ENCODE measurements at places on chromosomes 12 and 14.

- DNase-seq = no peak
These were observed 127.6 kb upstream of the TMCC3 start for GRCh38 chr12:94777936-94778335.

DNA sequence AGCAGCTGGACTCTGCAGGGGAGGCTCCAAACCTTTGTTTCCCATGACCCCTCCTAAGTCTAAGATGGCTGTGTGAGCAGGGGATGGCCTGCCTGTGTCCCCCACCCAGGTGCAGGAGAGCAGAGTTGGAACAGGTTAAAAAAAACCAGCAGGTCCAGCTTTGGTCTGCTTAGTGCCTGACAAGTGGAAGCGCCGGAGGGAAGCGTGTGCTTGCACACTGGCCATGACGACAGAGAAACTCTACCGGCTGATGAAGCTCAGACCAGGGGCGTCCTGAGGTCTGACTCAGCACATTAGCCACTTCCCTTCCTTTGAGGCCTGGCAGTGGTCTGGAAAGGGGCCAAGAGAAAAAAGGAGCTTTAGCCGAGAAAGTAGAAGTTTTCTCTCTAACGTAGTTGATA lies 280.1 kb downstream of the VRK1 start:
- peak; percentile 5 for DNase-seq

DNA sequence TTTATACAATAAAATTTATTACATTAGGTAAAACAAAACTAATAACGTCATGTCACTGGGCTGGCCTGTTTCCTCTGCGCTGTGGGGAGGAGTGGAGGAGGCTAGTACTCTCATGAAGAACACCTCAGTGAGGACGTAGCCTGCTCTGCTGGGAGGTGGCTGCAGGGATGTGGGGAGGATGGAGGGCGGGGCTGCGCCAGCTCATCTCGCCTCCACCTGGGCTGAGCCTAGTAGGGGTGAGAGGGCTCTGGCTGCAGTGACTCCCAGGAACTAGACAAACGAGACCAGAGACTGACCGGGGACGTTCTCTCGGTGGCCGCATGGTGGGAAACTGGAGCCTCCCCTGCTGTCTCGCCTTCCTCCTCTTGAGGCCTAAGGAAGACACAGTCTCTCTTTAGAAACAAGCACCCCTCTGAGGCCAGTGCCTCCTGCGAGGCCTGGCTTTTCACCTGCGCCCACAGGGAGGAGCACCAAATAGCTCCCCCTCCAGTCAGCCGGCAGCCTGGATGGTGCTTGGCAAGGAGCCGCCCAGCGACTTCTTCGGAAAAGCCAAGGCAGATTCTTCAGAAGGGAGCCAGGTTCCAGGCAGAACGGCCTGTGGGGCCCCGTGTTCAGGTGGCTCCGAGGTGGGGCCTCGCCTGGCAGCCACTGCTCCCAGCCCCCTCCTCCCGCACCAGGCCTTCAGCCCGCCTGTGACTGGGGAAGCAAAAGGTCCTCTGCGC lies 62.4 kb downstream of the PLEKHG3 start:
- no peak for DNase-seq

DNA sequence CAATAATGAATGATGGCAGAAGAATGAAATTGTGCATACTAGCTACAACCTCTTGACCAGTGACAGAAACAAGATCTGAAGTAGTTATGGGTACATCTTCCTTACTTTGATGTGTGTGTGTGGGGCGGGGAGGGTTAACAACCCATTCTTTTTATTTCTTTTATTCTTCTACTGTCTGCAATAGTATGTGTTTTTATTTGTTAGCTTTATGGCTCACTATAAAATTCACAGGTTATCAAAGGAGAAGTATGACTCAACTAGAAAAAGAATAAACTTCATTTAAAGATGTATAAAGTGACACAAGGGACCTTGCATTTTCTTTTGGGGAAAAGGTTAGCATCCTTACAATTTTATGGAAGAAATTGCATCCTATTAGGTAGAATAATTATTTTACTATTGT lies 430.5 kb downstream of the DAD1 start:
- DNase-seq = no peak

DNA sequence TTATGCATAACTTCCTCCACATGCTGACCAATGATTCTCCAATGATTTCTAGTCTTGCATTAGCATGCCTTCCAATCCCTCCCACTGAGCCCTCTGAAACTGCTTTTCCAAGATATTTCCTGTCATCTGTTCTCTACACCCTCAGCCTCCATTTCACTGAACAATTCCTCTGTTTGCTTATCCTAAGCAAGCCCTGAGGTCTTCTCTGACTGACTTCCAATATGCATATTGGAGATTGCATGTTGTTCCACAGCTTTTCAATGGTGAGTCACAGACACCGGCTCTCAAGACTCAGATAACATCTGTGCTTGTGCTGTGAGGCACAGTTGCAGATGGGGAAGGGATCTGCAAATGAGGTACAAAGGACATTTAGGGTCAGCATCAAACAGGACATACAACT lies 141.0 kb downstream of the SLC16A7 start:
- DNase-seq = no peak

GRCh38 chr12:109447482-109447881 lies 29.6 kb downstream of the KCTD10 start:
- no peak for DNase-seq

DNA sequence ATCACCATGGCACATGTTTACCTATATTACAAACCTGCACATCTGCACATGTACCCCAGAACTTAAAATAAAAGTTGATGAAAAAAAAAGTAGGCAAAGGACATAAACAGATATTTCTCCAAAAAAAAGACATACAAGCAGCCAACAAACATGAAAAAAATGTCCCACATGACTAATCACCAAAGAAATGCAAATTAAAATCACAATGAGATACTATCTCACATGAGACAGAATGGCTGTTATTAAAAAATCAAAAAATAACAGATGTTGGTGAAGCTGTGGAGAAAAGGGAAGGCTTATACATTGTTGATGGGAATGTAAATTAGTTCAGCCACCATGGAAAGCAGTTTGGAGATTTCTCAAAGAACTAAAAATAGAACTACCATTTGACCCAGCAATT lies 68.0 kb upstream of the FAR2 start:
- DNase-seq = no peak

- no peak for DNase-seq
These were observed 29.0 kb downstream of the TTLL5 start for GRCh38 chr14:75690010-75690409.

GRCh38 chr12:124097701-124098100 lies 124.7 kb downstream of the ZNF664 start:
- peak; percentile 19 for DNase-seq

- DNase-seq = no peak
These were observed 914 bp upstream of the CCND2 start for GRCh38 chr12:4272424-4273272.

- no peak for DNase-seq
These were observed 100.6 kb upstream of the CCND2 start for GRCh38 chr12:4172999-4173398.

DNA sequence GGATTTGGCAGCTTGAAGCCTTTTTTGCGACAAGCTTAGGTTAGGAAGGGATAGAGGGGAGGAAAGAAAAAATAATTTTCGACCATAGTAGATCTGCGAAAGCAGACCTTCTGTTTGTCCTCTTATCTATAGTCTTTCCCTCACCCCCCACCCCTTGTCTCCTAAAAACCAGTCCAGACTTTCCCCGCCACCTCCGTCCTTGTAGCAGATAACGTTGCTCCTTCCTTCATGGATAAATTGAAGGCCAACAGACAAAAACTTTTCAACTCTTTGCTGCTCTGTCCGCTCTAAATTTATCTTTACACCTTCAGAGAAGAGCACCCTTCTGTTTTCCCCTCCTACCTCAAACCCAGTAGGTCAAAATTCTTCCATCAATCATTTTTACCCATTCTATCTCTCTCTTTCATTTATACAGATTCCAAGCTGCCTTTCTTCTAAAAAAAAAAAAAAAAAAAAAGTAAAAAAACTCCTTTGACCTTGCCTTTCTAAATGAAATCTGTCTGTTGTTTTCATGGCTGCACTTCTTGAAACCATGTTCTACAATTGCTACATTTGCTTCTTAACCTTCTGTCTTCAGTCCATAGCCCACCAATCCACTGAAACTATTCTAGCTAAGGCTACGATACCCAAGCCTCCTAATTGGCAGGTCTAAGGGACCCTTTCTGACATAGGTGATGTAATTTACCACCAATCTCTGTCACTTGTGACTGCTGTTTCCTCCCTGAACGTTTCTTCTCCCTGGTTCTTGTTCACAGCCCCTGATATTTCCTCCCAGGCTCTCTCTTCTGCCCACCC lies 11.1 kb upstream of the NEMF start:
- no peak for DNase-seq

GRCh38 chr12:99529966-99530365 lies 117.6 kb upstream of the GARIN6 start:
- DNase-seq = no peak

- DNase-seq = no peak
These were observed 209.1 kb downstream of the GRIN2B start for GRCh38 chr12:13772264-13772663.

GRCh38 chr12:96177013-96177412 lies 17.2 kb upstream of the ELK3 start:
- DNase-seq = no peak

- DNase-seq = no peak
These were observed 76.0 kb downstream of the PRIMA1 start for GRCh38 chr14:93712079-93712837.

- DNase-seq = no peak
These were observed 1.7 kb downstream of the NACA start for GRCh38 chr12:56723352-56723751.

- no peak for DNase-seq
These were observed 25.0 kb downstream of the CFAP54 start for GRCh38 chr12:96514328-96514727.

DNA sequence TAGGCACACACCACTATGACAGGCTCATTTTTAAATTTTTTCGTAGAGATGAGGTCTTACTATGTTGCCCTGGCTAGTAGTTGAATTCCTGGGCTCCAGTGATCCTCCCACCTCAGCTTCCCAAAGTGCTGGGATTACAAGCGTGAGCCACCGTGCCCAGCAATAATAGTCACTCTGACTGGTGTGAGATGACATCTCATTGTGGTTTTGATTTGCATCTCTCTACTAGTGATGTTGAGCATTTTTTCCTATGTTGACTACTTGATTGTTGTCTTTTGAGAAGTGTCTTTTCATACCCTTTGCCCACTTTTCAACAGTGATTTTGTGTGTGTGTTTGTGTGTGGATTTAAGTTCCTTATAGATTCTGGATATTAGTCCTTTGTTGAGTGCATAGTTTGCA lies 26.3 kb downstream of the ATP2A2 start:
- no peak for DNase-seq

GRCh38 chr12:4775936-4776335 lies 55.7 kb downstream of the GALNT8 start:
- no peak for DNase-seq

GRCh38 chr14:74594029-74594428 lies 18.0 kb downstream of the LTBP2 start:
- DNase-seq = no peak

DNA sequence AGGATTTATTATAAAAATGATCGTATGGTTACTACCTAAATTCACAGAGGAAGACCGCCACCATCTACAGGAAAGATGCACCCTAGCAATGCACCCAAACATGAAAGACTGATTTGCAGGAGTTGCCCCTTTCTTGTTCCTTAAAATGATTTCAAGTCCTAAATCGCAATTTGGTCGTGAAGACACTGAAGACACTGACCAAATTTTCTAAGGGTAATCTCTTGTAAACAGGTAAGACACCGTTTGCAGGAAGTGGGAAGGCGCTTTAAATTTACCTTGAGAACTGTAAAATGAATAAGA lies 1.0 kb downstream of the SOS2 start:
- no peak for DNase-seq

GRCh38 chr12:127280393-127281275 lies 986.3 kb upstream of the TMEM132C start:
- peak; percentile 25 for DNase-seq

DNA sequence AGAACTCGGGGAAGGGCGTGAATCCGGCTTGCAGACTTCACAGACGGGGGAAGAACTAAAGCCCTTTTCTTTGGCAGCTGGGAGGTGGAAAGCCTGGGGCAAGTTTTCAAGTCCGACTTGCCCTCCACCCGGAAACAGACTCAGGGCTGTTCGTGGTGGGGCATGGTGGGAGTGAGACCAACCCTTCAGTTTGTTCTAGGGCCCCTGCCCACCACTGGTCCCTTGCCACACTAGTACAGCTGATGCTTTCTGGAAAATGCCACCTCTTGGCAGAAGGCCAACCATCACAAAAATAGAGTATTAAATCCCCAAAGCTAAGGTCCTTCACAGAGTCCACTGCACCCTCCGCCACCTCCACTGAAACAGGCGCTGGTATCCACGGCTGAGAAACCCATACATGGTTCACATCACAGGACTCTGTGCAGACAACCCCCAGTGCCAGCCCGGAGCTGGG lies 50.4 kb upstream of the DDX11 start:
- DNase-seq = no peak
